NCI-H1694 (cell line): ENCODE measurements at places on chromosomes 12 and 14.

DNA sequence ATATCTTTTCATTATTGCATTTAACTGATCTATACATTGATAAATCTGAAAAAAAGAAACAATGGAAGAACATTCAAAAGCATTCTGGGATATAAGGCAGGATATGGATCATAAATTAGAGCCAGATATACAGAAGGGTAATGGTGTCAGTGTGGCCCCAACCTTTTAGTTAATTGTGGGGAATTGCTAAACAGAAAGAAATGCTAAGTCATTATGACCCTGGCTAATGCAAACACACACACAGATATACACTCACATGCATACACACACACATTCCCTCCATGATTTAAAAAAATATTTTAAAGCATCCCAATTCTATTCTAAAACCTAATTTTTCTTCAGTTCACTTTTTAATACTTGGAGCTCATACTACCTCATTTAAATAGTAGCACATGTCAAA, 404.5 kb downstream of the BCAT1 start:
- DNase-seq = no peak

GRCh38 chr14:27181333-27181732, 583.5 kb upstream of the NOVA1 start:
- no peak for DNase-seq

GRCh38 chr14:65019944-65020566, 33.4 kb downstream of the FNTB start:
- DNase-seq = no peak

DNA sequence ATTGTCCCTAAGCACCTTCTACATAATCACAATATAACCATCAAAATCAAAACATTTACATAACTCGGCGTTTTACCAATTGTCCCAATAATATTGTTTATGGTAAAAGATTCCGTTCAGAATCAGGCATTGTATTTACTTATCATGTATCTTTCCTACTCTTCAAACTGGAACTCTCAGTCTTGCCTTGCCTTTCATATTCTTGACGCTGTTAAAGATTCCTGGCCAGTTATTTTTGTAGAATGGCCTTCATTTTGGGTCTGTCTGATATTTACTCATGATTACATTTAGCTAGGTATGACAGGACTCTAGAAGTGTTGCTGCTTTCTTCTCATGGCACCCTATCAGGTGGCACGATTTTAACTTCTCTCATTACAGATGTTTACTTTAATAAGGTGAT, 850 bp upstream of the HEATR5A start:
- DNase-seq = no peak

GRCh38 chr14:96390965-96391292, 999 bp upstream of the AK7 start:
- no peak for DNase-seq

- DNase-seq = no peak
Measured at GRCh38 chr12:53235742-53236442, 3.9 kb upstream of the RARG start.

- DNase-seq = no peak
Measured at GRCh38 chr14:67999705-68000384, 180.3 kb downstream of the RAD51B start.

DNA sequence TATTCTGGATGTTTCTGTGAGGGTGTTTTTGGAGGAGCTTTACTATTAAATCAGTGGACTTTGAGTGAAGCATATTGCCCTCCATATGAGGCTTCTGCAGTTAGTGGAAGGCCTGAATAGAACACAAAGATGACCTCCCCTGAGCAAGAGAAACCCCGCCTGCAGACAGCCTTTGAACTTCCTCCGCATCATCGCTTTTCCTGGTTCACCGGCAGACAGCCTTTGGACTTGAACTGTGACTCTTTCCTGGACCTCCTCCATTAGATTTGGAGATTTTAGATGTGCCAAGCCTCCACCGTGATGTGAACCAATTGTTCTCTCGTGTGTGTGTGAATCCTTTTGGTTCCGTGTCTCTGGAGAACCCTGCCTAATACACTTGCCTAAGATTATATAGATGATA, 208.4 kb downstream of the EFCAB11 start:
- no peak for DNase-seq

DNA sequence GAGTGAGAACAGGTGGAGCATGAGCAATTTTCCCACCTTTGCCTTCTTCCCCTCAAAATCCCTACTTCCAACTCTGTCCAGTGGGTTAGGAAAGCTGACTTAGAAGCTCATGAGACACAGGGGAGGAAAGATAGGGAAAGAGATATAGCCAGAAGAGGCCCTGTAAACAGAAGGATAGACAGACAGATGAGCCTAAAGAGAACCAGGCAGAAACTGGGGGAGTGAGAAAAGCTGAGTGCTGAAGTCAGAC, 5.0 kb downstream of the AJUBA start:
- DNase-seq = no peak

- DNase-seq = no peak
Measured at GRCh38 chr12:47184229-47184628, 104.5 kb upstream of the AMIGO2 start.

DNA sequence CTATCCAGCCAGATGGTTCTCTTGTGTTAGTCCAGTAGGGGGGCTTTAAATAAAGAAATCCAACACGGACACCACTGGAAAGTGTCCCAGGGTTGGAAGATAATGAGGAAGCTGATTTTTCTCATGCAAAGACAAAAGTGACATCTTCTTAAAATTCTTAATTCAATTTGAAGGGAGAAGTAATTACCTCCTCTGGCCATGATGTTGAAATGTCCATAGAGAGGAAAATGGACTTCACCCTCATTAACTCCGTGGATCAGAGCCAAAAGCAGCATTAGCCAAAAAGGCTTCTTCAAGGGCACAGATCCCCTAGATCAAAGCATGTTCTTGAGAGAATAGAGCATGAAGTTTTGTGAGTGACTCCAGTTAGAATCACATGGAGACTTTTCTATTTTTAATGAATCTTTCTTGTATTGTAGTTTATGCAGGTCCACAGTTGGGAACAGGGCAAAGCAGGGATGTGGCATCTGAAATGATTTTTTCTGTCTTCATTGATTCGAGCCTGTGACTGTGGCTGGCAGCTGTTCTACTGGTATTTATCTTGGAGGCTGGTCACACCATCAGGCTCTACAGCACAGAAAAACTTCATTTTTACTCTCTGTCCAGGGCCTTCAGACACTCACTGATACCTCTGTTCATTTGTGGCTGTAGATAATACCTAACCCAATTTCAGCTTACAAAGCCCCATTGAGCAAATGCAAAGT, 1002.5 kb downstream of the AACS start:
- DNase-seq = no peak

DNA sequence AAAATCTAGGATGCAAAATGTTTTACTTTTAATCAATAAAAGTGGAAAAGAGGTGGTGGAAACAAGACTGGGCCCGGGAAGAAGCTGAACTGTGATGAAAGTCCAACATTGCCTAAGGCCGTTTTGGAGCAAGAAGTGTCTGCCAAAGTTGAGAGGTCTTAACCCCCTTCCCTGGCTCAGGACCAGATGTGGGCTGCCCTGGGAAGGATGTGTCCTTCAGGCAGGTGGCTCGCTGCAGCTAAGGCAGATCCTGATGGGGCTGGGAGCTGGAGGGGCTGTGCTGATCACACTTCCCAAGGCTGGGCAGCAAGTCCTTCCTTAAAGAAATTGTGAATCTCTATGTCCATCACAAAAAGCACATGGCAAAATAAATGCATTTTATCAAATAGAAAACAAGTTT, 581.6 kb downstream of the GALC start:
- DNase-seq = no peak

- DNase-seq = no peak
Measured at GRCh38 chr14:78446807-78447206, 276.6 kb downstream of the NRXN3 start.

DNA sequence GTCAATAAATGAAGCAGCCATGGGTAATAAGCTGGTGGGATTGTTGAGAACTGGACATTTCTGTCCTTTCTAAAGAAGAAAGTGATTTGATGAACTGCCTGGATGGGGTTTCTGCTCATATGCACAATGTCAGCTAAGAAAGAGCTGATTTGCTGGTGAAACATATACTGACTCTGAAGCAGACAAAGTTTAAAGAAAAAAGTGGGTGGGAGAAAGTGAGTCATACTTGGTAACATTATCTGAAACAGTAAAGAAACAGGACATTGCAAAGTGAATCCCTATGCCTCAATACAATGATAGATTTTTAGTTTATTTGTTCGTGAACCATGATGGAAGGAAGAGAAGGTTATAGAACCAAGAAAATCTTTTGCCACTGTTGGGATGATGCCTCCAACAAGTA, 95.6 kb upstream of the DNM1L start:
- DNase-seq = no peak

- no peak for DNase-seq
Measured at GRCh38 chr12:65534238-65534841, 255.9 kb downstream of the MSRB3 start.

- DNase-seq = no peak
Measured at GRCh38 chr12:80941916-80942315, 4.2 kb upstream of the LIN7A start.

DNA sequence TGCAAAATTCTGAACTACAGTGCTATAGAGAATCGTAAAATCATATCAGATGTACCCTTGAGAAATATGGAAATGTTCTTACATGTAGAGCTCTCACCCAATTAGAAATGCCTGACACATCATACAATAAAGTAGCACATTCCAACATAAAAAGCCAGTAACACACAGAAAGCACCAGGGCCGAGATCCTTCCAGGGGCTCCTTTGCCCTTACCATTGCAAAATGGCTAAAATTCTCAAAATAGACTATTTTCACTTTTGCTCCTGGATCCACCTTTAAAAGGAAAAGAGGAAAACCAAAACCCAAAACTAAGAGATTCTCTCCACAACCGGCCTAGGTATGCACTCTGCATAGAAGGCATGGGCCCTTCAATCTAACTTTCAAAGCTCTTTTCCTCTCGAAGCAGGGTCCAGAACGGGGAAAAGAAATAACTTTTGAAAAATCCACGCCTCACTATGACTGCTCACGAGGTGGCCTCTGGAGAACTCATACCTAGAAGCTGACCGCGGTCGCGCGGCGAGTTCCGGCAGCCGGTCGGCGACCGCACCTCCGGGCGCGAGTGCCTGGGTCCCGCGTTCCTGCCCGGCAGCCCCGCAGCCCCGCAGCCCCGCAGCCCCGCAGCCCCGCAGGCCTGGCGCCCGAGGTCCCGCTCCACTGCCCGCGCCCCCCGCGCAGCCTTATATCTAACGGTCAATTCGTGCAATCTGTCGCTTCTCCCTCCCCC, 2.7 kb downstream of the OTX2 start:
- no peak for DNase-seq

GRCh38 chr14:64698903-64699302, 5.3 kb upstream of the PLEKHG3 start:
- DNase-seq = no peak

GRCh38 chr12:112961536-112961935, 16.8 kb upstream of the OAS2 start:
- DNase-seq = no peak

DNA sequence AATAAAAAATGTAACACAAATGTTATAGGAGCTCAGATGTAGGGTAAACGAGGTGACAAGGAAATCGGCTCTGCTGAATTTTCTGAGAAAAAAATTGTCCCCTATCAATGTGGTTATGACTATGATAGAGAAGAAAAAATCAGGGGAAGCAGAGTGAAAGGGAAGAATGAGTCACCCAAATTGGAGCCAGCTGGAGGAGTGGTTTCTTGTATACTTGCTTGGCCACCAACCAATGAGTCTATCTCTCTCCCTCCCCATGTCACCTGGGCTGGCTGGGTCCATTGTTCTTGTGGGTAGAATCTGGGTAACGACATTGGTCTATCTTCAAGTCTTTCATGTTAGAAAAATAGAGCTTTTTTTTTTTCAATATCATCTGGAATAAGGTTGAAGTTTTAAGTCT, 196.6 kb upstream of the FLRT2 start:
- no peak for DNase-seq

DNA sequence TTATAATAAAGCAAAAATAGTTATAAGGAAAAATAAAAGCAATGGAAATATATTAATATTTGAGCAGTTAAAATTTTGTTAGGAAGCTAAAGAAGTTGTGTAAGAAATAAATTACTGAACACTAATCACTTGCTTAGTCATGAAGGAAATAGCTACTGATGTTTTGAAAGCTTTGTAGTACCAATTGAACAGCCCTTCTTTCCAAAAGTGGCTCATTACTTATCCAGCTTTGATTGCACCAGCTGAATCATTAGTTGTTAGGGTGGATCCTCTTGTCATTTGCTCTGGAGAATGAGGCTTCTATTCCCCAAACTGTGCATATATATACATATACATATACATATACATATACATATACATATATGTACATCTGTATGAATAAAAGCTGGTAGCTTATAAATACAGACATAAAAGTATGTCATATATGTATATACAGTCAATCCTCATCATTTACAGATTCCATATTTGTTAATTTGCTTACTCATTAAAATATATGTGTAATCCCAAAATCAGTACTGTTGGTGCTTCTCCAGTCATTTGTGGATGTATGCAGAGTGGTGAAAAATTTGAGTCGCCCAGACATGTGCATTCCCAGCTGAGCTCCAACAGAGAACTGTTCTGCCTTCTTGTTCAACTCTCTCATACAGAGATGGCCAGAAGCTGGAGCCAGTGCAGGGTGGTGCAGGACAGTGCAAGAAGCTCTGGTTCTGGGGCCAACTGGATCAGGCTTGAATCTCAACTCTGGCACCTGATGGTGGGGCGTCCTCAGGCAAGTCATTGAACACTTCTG, 214.1 kb downstream of the RPAP3 start:
- no peak for DNase-seq

GRCh38 chr14:100065111-100065871, at the start of gene EVL:
Gene EVL (plus strand): TSS chr14:100065422. CDS start chr14:100065501, 79 bp downstream.
- no peak for DNase-seq

- no peak for DNase-seq
Measured at GRCh38 chr12:13273850-13274249, 77.3 kb downstream of the EMP1 start.

DNA sequence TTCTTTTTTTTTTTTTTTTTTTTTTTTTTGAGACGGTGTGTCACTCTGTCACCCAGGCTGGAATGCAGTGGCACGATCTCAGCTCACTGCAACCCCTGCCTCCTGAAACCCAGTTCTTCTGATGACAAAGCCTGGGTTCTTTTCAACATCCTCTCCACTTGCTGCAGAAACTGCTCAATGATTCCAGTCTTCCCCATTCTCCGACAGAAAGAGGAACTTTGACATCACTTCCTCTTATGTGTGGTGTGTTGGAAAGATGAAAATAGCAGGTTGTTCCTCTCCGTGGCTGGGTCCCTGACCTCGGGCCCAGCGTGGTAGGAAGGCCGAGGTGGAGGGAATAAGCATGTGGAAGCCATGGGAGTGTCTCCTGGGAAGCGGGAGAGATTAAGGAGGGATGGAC, 198.4 kb downstream of the PHETA1 start:
- no peak for DNase-seq
